GM13977 (cell line): ENCODE measurements at places on chromosomes 16 and 17.

GRCh38 chr16:84985079-84986065 lies 26.0 kb downstream of the ZDHHC7 start:
- no peak for DNase-seq

GRCh38 chr17:77409282-77410161 lies 268.8 kb downstream of the SEC14L1 start:
- no peak for DNase-seq

GRCh38 chr17:36705874-36706731 lies 104.7 kb downstream of the MRM1 start:
- DNase-seq: peak; percentile 79

DNA sequence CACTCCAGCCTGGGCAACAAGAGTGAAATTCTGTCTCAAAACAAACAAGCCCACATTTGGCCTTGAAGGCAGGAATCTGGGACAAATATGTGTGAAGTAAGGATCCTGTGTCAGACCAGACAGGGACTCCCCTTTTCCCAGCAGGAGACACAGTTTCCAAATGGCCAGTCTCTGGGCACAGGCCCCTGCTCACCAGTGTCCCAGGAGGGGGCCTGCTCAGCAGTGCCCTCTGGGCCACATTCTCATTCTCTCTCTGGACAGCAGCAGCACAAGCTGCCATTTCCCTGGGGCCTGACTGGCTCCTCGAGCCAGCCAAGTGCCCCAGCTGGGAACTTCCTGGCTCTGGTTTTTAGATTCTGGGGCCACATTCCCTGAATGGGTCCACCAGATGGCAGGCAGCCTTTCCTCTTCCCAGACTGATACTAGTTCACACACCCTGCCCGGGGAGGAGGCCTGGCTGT lies 11.7 kb upstream of the MNT start:
- DNase-seq: no peak

DNA sequence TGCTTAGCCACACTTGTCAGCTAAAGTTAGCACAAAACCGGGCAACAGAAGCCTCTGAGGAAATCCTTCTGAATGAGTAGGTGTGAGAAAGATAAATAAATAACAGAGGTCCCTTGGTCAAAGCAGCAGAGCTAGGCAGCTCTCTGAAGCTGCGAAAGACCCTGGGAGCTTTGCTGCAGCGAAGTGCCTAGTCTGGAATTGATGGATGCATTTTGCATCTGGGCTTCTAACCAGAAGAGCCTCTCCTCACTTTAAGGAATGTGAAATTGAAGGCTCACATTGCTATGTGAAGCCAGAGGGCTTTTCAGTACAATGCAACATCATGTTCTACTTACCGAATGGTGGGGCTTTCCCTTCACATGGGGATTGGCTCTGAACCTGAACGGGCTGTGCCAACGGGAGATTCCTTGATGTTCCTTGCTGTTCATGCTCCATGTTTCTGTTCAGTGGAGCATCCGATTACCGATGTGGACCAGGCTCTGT lies 274.6 kb downstream of the HS3ST3B1 start:
- DNase-seq: no peak

DNA sequence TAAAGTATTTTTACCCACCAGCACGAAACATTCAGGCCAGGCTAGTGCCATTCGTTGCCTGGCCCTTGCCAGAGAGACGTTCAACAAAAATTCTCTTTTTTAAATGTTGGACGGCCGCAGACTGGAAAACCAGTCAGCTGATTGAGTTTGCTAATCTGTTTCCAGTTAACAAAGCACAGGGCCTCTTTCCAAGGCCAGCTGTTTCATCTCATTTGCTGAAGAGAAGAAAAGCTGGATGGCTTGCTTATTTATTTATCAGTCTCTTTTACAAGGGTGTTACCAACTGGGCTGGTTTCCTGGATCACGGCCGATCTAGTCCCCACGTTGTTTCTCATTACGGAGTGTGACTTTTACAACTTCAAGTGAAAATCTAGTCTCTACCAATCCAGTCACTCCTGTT lies 418.7 kb upstream of the DYNLRB2 start:
- DNase-seq: no peak

DNA sequence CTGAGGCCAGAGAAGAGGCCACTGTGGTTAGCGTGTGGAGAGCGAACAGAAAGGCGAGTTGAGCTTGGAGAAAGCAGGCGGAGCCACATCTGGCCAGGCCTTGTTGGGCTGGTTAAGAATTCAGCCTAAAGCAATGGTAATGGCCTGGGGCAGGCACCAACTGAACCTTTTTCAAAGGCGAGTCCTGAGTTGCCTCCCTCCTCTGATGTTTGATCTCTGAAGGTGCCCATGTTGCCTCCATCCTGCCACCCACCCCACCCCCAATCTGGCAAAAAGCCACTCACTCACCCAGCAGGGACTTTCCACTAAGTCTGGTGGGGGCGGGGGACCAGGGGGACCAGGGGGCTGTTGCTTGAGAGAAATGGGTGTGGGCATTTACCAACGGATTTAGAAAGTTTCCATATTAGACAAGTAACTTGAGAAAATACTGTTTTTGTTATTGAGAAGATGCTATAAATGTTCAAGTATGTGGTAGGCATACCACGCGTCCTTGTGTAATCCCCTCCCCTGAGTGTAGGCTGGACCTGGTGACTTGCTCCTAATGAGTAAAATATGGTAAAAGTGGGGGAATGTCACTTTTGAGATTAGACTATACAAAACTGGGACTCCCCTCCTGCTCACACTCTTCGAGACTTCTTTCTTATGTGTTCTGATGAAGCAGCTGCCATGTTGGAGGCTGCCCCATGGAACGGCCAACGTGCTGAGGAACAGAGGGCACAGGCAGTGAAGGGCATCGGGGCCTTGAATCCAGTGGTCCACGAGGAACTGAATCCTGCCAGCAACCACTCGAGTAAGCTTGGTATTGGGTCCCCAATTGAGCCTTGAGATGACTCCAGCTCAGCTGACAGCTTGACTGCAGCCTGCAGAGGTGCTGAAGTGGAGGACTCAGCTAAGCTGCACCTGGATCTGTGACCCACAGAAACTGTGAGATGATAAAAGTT lies 29.9 kb upstream of the TNS4 start:
- DNase-seq: peak; percentile 62

- no peak for DNase-seq
Measured at GRCh38 chr17:48384164-48384563, 45.9 kb downstream of the SKAP1 start.

DNA sequence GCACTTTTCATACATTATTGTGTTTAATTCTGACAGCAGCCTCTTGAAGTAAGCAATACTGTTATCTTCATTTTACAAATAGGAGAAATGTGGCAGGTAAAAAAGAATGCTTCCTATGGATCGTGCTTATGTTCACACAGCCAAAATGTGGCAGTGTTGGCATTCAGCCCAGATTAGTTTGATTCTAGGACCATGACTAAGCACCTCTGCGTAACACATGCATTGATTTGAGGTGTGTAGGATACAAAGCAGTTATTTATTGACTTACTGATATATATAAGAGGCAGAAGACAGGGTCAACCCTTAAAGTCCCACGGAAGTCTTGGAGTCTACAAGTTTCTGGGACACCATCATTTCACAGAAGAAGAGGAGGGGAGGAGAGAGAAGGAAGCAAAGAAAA lies 1144.4 kb upstream of the GOT2 start:
- DNase-seq: no peak

GRCh38 chr16:28146536-28146935 lies 65.2 kb downstream of the XPO6 start:
- DNase-seq: no peak

- no peak for DNase-seq
Measured at GRCh38 chr17:72408641-72409040, 287.8 kb downstream of the SOX9 start.

DNA sequence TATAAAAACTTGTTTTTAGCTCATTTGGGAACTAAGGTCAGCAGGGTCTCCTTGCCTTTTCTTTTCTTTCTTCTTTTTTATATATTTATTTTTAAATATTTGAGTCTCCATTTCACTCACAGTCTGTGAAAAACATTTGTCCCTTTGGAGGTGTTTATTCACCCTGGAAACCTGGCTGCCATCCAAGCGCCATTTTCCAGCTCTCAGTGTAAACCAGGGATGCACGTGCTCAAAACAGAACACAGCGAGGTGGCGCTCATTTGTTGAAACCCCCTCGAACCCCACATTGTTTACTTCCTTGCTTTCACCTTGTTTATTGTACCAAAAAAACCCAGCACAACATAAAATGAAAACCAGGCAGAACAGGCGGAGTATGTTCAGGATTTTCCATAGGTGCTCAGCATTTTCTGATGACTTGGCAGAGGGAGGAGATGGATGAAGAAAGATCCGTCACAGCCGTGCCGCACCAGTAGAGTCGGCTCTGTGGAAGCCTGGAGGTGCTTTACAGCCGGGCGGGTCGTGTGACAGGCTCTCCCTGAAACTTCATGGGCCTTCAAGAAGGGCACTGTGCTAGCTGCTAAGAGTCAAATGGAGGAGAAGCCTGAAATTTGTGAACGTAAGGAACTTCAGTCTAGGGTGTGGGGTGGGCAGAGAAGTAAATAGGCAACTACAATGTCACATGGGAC lies 284.4 kb downstream of the FOXL1 start:
- no peak for DNase-seq

GRCh38 chr17:32684087-32684958 lies 192.6 kb downstream of the MYO1D start:
- DNase-seq: no peak

- peak; percentile 43 for DNase-seq
Measured at GRCh38 chr16:50025537-50025931, 509 bp downstream of the CNEP1R1 start.

GRCh38 chr16:20402651-20403050 lies 1.9 kb downstream of the PDILT start:
- no peak for DNase-seq

DNA sequence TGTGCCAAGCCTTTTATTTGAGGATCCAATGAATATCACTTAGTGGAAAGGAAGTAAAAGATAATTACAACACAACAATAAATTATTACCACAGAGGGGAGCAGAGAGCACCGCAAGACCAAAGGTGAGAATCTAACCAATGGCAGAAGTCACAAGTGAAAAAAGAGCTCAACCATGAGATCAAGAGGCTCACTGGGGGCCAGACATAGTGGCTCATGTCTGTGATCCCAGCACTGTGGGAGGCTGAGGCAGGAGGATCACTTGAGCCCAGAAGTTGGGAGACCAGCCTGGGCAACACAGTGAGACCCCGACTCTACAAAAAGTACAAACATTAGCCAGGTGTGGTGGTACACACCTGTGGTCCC lies 17.7 kb downstream of the ANKRD11 start:
- no peak for DNase-seq

- DNase-seq: no peak
Measured at GRCh38 chr17:74713171-74713755, 540 bp upstream of the CD300LF start.

DNA sequence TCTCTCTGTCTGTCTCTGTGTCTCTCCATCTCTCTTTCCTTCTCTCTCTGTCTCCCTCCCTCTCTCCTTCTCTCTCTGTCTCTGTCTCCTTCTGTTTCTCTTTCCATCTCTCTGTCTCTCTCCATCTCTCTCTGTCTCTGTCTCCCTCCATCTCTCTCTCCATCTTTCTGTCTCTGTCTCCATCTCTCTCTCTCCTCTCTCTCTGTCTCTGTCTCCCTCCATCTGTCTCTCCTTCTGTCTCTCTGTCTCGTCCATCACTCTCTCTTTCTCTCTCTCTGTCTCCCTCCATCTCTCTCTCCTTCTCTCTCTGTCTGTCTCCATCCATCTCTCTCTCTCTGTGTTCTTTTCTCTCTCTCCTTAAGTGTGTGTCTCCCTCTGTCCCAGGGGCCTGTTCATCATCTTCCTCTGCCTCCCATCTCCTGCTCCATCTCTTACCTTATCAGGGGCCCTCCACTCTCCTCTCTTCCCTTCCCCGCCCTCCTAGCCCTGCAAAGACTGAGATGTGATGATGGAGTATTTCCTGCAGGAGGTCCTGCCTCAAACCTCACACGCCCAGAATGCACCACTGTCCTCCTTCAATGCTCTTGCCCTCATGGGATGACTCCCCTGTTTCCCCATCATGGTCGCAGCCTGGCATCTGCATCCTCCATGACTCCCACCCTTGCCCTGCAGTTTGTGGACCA lies 193.3 kb downstream of the GSG1L start:
- DNase-seq: no peak

GRCh38 chr17:42312285-42313130 lies 24.2 kb downstream of the STAT5A start:
- peak; percentile 83 for DNase-seq

- no peak for DNase-seq
Measured at GRCh38 chr17:80492343-80493136, 16.1 kb upstream of the NPTX1 start.

- no peak for DNase-seq
Measured at GRCh38 chr16:24132797-24133155, 123.4 kb upstream of the CACNG3 start.

- peak; percentile 31 for DNase-seq
Measured at GRCh38 chr17:16652847-16653366, 743 bp downstream of the ZNF624 start.

- no peak for DNase-seq
Measured at GRCh38 chr17:9361188-9361955, 214.2 kb downstream of the STX8 start.

DNA sequence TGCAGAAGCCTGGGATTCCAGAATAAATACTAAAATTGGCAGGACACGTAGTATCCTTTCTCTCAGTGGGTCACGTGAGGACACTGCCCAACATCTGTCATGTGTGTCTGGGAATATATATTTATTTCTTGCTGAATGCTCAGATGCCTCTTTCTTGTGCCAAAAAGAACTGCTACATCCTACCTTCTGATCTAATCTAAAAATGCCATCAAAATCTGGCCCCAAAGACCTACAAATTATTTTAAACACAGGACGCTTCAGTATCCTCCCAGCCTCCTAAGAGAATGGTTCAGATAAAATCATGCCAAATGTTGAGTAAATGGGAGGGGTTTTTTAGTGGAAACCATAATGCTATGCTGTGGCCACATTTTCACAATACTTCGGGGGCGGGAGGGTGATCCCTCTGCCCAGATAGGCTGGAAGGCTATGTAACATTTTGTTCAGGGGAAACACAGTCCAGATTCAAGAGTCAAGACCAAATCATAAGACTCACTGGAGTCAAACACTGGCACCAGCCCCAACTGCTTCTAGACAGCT lies 22.9 kb upstream of the CORO6 start:
- DNase-seq: no peak

- peak; percentile 94 for DNase-seq
Measured at GRCh38 chr16:1331712-1332617, 1.5 kb upstream of the BAIAP3 start.

- no peak for DNase-seq
Measured at GRCh38 chr17:42040818-42041217, 9.6 kb downstream of the C17orf113 start.

DNA sequence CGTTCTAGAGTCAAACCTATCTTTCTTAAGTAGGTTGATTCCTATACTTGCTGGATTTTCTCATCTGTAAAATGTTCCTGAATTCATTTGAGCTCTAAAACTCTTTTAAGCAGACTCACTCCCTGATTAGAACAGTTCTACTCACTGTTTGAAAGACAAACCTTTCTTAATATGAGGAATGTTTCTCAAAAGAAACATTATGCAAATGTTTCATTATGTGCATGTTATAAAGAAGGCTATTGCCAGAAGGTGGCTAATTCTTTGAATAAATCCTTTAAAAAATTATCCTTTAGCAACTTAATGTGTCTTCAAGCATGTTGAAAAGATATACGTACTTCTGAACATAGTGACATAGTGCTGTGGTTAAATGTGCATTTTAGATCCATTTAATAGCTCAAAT lies 124.1 kb downstream of the CDH11 start:
- DNase-seq: no peak
